NCI-H748 treated with DMSO at 0.1 percent for 48 hours (cell line): ENCODE measurements at places on chromosomes 16 and 17.

DNA sequence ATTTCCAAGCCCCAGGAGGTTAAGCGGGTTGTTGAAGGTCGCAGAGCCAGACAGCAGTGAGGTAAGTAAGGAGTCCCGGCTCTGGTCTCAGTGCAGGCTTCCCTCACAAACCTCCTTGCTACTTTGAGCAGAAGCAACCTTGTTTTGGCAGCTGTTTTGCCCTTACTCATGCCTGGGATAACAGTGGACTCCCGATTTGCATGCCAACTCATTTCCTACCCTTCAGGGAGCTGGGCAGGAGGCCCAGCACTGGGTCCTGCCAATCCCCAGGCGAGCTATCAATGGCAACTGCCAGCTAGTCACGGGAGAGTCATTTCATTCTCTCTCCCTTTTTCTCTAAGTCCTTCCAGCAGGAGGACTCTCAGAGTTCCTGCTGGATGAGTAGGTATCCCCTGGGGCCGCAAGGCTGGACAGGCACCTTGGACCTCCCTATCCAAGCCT lies 72.0 kb upstream of the KSR1 start:
- DNase-seq: no peak

GRCh38 chr17:59292174-59292523 lies 39.3 kb upstream of the YPEL2 start:
- DNase-seq: no peak

GRCh38 chr17:82600731-82601446 lies 47.4 kb downstream of the WDR45B start:
- no peak for DNase-seq

GRCh38 chr16:72927199-72928089 lies 120.5 kb downstream of the ZFHX3 start:
- DNase-seq: peak; percentile 32

- DNase-seq: peak; percentile 20
Observed at GRCh38 chr16:89241187-89242007, 23.9 kb downstream of the ZNF778 start.

DNA sequence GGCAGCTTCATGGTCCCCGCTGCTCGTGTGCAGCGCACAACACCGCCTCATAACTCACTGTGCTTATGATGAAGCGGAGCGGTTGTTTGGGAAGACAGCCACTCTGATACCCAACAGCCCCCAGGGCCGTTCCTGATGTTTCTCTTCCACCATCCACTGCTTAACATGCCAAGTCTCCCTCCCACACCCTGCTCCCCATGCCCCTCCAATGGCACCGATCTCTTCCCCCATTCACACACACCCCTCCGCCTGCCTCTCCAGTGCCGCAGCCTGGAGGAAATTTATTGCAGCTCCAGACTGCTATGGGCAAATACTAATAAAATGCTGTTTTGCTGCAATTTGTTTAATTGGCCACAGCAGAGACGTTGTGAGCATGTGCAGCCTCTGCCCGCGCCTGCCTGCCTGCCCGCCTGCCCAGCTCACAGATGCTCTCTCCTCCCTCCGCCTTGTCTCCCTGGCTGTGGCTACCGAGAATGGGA lies 80.3 kb upstream of the LHX1 start:
- no peak for DNase-seq

DNA sequence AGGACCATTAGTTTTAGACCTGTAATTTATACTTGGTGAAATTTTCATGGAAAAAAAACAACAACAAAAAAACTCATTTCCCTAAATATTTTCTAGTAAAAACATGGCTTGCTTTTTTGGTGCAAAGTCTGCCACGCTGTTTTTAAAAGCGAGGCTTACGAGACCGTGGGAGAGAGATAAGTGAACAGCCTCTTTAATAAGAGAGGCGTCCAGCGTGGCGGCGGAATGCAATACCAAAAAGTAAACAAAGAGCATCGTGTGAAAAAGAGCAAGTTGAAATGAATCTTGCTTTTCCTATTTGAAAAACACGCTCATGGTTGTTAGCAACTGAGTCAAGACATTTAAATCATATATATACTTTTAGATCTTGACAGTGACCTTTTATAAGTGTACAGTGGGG lies 10.5 kb upstream of the MSI2 start:
- no peak for DNase-seq

DNA sequence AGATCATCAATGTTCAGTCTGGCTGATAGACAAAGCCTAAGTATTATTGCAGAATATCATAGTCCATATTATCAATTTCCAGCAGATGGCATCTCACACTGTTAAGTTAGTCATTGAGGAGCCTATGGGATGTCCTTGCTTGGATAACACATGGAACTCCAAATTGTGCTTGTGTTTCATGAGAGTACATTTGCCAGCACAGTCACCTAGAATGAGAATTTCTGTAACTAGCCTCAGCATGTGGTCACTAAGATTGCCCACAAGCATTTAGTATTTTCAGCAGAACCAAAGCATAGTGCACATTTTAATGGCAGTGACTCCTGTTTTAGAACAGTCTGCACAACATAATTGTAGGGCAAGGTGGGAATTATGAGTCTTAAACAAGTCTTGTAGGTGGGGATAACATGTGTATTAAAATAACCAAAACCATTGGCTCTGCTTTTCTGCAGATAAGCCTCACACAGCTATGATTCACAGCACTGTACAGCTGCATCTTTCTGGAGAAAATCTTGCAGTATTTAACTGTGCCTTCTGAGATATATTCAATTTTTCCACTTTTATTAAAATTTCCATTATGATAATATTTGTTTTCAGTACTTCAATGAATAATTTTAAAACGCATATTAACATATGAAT lies 882.8 kb upstream of the SOX9 start:
- DNase-seq: peak; percentile 40

DNA sequence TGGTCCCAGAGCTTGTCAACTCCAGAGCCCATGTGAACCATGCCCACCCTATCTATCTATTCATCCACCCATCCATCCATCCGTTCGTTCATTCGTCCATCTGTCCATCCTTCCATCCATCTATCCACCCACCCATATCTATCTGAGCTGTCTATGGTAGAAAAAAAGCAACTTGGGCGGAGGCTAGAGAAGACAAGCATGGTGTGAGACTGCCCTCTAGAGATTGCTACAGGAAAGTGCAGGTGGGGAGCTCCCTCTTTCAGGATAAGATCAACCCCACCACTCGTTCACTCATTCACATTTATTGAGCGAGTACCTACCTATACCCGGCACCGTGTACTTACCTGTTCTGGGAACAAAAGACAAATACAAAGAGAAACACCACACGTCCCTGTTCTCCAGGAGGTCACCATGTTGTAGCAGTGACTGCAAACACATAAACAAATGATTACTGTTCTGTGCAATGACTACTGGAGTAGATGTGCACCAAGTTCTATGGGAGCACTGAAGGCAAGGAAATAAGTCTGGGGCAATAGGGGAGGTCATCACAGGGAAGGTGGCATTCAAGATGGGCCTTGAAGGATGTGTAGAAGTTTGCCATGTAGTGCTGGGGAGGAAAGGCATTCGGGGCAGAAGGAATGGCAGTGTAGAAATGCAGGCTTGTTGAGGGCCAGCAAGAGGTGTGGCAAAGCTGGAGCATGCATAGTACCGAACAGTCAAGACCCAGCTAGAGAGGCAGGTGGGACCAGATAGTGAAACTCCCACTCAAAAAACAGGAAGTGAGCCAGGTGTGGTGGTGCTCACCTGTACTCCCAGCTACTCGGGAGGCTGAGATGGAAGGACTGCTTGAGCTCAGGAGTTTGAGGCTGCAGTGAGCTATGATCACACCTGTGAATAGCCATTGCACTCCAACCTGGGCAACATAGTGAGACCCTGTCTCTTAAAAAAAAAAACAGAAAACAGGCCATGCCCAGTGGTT lies 13.4 kb upstream of the ATP5MC1 start:
- peak; percentile 80 for DNase-seq

- no peak for DNase-seq
Observed at GRCh38 chr17:73039282-73039681, 53.2 kb downstream of the SLC39A11 start.

DNA sequence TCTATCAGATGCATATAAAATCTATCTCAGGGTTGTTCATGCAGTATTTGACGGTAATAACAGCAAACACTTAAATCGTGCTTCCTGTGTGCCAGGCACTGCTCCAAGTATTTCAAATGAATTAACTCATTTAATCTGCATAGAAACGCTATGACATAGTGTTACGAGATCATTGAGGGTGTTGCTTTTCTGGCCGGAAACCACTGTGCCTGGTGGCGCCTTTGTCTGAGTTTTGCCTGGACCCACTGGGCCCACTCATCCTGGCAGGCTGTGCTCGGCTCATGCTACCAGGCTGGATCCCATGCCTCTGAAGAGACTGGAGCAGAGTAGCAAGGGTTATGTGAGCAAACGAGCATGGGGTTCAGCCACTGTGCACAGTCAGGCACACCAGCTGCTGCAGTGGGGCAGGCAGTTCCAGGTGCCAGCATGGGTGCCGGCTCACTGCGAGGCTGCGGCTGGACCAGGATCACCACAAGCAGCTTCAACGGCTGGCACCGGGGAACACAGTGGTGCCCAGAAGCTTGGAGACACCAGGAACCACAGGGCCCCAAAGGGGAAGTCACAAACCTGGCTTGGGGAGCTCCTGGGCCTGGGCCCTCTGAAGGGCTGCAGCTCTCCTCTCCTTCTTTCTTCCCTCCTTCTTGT lies 45.9 kb upstream of the CLEC19A start:
- no peak for DNase-seq

GRCh38 chr17:12987120-12987519 lies 30.7 kb downstream of the ELAC2 start:
- no peak for DNase-seq

- DNase-seq: no peak
Observed at GRCh38 chr17:61484174-61484573, 32.0 kb downstream of the TBX4 start.

- no peak for DNase-seq
Observed at GRCh38 chr16:78915811-78916345, 684.7 kb downstream of the MAF start.

DNA sequence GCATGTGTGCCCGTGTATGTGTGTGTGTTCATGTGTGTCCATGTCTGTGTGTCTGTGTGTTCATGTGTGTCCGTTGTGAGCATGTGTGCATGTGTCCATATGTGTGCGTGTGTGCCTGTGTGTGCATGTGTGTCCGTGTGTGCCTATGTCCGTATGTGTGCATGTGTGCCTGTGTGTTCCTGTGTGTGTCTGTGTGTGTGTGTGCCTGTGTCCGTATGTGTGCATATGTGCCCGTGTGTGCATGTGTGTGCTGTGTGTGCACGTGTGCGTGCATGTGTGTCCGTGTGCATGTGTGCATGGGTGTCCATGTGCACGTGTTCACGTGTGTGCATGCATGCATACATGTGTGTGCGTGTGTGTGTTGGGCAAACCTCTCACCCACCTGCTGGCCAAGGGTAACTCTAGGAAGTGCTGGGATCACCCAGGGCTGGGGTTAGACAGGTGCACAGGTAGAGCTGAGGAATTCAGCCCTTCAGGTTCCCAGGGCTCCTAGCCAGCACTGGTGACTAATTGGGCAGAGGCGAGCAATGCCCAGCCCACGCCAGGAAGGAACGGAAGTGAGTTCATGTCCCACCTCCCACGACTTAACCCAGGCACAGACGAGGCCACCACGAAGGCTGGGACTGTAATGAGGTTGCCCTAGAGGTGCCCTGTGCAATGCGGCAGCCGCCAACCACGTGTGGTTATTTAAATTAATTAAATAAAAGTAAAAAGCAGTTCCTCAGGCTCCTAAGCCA lies 8.2 kb upstream of the CSNK1D start:
- no peak for DNase-seq

DNA sequence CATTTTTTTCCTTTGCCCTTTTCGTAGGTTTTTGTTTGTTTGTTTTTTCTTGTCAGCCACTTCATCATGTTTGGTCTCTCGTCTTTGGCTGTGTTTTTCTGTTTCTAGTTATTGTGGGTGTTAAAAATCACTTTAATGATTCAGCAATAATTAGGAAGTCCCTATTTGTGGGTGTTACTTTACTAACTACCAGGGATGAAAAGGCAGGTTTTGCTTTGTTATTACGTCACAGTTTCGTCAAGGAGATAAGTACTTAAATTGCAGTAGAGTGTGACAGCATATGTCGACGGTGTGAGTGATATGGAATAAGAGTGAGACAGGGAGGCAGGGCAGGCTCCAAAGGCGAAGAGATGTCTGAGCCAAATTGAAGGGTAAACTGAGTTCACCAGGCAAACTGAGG lies 479.6 kb downstream of the WWOX start:
- no peak for DNase-seq

- DNase-seq: no peak
Observed at GRCh38 chr16:83983491-83983890, 15.4 kb downstream of the NECAB2 start.

DNA sequence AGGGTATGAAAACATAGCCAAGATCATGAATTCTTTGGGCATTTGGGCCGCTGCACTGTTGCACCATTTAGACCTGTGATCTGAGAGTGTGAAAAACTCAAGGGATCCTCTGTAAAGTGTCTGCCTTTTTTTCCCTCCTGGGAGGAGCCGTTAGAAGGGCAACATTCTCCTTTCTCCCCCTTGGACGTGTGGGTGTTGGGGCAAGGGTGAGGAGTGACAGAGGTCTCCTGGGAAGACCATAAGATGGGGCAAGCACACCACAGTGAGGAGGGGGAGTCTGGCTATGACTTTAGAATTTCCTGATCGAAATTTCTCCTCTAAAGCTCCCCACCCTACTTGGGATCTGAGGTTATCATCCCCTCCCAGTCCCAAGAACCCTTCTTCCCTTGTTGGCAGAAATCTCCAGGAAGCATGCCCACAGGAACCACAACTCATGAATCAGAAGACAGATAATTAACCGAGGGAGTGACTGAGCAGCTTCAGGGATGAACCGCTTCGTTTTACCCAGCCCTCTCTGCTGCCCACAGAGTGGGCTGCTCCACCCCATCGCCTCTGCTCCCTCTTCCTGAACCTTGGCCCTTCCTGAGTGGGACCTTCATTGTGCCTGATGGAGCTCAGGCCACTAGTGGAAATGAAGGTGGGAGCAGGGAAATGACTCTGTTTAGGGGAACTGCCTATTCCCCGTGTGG lies 4.2 kb downstream of the ITGB3 start:
- DNase-seq: no peak

GRCh38 chr17:17907469-17907868 lies 64.7 kb downstream of the TOM1L2 start:
- DNase-seq: no peak
